Activated naive CD4-positive, alpha-beta T cell (primary cell): ENCODE measurements at places on chromosomes 2 and 18.

DNA sequence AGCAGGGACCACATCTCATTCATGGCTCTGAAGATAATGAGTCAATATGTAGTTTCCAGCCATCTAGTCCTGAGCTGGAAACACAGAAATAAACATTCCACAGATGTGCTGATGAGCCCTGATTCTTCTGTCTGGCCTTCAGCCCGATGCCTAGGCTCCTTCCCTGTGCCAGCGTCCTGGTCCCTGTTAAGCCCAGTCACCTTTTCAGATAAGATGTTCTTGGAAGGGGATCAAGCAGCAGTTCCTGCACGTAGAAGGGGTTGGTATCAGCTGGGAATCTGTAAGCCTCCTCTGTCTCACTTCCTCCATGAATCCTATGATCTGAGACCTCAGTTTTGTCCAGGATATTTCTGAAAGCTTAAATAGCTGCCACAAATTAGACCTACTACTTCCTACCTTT lies 149.3 kb downstream of the TTC32 start:
- DNase-seq = no peak

- no peak for DNase-seq
These were observed 393.7 kb upstream of the FANCL start for GRCh38 chr2:58634653-58635370.

DNA sequence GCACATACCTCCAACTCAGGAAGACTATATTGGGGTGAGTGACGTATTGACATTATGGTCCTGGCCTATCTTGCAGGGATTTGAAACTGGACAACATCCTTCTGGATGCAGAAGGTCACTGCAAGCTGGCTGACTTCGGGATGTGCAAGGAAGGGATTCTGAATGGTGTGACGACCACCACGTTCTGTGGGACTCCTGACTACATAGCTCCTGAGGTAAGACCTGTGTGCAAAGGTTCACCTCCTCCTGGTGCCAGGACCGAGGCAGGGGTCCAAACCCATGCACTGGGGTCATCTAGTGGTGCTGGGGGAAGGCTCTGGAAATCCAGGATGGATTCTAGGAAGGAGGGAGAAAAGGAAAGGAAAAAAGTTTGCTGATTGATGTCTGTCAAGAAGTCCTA lies 152.2 kb upstream of the EPAS1 start:
- no peak for DNase-seq

DNA sequence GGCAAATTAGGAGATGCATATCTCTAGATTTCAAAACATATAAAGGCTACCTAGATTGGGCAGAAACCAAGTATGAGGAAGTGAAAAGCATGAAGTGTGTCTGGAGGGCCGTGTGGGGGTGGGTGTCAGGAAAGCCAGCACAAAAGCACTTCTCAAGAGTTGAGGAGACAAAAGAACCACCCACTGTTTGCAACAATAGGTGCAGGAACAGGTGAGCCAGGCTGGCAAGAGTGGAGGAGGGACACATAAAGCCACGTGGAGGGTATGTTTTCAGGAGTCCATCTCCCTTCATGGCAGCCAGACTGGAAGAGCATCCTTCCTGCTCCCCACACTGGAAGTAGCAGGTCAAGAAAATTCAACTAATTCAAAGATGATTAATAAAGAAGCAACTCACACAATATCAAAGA lies 96.4 kb downstream of the CERS6 start:
- no peak for DNase-seq

DNA sequence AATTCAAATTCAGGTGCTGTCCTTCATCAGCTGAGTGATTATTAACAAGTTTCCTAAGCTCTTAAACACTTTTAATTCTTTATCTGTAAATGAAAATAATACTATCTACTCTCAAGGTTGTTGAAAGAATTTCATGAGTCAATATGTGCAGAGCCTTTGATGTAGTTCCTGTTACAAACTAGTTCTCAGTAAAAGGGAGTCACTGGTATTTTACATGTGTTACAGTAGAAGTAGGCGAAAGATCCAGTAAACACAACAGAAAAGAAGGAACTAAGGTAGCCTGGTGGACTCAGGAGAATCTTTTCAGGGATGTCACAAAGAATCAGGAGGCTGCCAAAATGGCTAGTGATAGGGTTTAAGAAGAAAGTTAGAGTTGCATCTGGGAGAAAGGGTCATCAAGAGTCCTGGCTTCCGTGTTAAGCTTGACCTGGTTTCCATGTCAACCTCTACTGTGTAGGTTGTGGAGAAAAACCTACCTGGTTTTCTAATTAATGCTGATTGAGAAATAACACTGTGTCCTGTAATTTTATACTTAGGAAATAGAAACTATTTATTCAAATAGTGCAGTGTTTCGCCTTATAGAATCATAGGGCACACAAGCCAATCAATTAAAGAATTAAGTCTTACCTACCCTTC lies 58.3 kb upstream of the TRIB2 start:
- DNase-seq = no peak

GRCh38 chr18:13267431-13267873 lies 48.9 kb downstream of the LDLRAD4 start:
- no peak for DNase-seq

DNA sequence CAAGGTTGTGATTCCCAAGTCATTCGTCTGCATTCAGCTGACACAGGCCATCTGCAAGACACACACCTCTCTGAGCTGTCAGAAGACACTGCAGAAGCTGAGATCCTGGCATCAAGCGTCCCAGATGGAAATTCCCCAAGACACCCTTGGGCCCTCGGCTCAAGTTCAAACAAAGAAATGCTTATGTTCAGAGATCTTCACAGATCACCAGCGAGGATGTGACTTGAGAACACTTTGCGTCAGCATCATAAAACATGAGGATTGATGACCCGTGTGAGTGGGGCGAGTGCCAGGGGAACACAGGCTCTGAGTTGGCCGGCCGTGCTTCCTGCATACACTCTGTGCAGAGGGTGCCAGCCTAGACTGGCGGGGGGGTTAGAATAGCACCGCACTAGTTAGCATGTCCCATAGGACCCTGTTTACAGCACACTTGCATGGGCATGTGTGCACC lies 36.8 kb downstream of the KCNIP3 start:
- DNase-seq = no peak
